PC-3 (cell line): ENCODE measurements at places on chromosomes 12 and 14.

- H3K4me3 ChIP-seq: no peak overlapping the region
- no peaks in the 10 kb centered on the region for H3K27me3 ChIP-seq
- no peak overlapping the region for H3K27ac ChIP-seq
- H3K4me1 ChIP-seq: peaks cover 4% of the 10 kb centered on the region; the same call in 1 of the 2 replicates
- peak; percentile 54 for DNase-seq
Measured at GRCh38 chr12:99284161-99284560, 363.4 kb upstream of the GARIN6 start.

DNA sequence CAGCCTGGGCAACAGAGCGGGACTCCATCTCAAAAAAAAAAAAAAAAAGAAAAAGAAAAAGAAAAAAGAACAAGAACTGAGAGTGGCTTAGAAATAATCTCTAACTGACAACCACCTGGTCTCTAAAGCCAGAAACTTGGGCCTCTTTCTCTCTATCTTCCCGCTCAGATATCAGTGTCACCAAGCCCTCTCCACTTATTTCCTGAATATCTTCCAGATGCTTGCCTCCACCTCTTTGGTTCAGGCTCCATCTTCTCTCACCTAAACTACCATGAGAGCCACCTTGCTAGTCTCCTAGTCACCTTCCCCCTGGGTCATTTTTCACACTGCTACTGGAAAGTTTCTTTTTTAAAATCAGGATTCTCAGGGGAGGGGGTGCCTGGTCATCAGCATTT, 1.8 kb upstream of the TM9SF1 start:
- H3K4me3 ChIP-seq: 0 out of 2 replicates have a peak overlapping the region, but pooled peaks have one; percentile 86
- H3K27me3 ChIP-seq: no peaks in the 10 kb centered on the region
- H3K27ac ChIP-seq: no peak overlapping the region

DNA sequence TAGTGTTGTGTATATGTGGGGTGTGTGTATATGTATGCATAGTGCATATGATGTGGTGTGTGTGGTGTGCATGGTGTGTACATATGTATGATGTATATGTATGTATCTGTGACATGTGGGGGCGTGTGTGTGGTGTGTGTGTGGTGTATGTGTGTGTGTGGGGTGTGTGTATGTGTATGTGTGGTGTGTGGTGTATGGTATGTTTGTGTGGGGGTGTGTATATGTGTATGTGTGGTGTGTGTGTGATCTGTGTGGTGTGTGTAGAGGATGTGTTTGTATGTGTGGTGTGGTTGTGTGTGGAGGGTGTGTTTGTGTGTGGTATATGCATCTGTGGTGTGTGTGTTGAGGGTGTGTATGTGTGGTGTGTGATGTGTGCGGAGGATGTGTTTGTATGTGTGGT, 61.6 kb downstream of the CLMN start:
- no peak overlapping the region for H3K4me3 ChIP-seq
- H3K4me1 ChIP-seq: peaks cover 23% of the 10 kb centered on the region
- H3K27me3 ChIP-seq: no peaks in the 10 kb centered on the region
- no peak overlapping the region for H3K27ac ChIP-seq

DNA sequence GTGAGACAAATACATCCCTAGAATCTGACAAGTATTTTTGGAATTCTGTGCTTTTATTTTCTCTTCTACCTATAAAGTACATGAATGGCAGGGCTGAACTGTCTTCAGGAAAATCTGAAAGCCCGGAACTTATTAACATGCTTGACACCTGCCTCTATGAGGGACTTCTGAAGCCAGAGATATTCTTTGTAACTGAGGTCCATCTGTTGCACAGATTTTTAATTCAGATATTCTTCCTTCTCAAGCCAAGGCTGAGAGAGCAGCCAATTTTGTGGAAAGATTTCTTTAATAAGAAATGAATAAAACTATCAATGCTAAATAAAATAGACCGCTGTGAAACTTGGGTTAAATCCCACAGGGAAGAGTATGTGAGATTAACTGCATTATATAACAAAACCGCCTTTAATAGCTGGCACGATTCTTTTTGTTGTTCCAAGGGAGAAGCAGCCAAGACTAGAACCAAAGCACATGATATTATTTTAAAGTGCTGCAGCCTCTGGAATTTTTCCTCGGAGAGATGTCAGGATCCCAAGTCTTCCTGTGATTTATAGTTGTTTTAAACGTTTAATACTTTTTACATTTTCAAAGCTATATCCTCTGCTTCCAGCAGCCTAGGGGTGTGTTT, 148.9 kb downstream of the CRADD start:
- H3K36me3 ChIP-seq: no peaks in the 10 kb centered on the region
- H3K27ac ChIP-seq: no peak overlapping the region
- H3K4me1 ChIP-seq: peaks cover 10% of the 10 kb centered on the region; the same call in 1 of the 2 replicates
- H3K27me3 ChIP-seq: no peaks in the 10 kb centered on the region

DNA sequence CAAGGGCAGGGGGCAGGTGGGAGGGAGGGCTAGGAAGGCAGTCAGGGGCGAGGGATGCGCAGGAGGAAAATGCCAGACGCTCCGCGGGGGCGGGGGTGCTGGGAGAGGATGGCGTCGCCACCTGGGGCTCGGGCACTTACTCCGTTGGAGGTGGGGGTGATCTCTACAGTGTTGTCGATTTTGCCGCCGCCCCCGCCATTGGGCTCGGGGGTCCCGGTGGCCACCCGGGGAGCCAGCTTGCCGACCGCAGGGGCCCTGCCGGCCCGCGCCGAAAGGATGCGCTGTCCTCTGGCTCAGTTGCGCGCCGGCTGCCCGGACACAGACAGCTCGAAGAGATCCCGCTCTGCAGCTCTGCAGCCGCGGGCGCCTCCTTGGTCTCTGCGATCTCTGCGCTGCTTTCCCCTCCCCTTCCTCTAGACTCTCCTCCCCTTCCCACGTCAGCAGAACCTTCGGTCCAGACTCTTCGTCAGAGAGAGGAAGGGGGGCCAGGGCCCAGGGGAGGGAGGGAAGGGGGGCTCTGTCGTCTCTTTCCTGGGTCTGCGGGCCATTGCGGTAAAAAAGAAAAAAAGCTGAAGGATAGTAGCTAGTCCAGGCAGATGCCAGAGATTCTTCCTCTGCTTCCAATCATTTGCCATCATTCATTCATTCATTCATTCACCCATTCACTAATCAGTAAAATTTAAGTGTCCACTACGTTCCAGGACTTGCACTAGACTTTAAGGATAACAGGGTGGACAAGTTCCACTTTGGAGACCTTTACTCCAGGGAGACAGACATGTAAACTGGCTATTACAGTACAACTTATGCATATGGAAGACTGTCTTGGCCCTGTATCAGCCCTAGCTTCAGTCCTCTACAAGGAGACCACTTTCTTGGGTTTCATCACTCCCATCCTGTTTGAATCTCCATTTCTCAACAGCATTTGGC, at the start of gene SLC22A17:
TSS of gene SLC22A17 (minus strand) at position 382 of the 927 bp plus-strand sequence.
- no peaks in the 10 kb centered on the region for H3K4me1 ChIP-seq
- H3K27me3 ChIP-seq: peaks cover 48% of the 10 kb centered on the region
- H3K36me3 ChIP-seq: no peaks in the 10 kb centered on the region
- no peak within 1 kb of the TSS for H3K27ac ChIP-seq
- peak; percentile 72 for DNase-seq

DNA sequence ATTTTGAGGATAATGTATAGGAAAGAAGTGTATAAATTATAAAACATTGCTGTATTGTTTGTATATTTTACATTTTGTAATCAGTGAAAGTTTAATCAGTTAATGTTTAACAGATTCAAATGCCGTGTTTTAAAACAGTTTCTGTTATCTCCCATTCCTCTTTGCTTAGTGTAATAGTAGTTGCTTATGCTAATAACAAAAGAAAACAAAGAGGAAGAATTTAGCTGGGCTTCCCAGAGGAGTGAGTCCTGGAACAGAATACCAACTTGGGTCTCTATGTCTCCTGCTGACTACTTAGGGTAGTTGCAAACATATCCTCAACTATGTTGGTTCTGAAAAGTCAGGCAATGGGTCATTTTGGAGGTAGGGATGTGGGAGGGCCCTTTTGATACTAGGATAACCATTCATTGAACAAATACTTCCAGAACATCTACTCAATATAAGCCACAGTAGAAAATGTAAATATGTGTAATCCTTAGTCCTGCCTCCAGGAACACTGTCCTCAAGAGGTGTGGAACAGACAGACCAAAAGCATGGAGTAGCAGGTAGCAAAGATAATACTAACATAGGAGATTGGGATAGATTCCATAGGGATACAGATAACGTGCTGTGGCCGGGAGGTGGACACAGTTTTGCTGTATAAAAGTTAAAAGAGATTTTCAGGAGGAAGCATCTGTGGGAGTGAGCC, 36.1 kb upstream of the EVL start:
- no peaks in the 10 kb centered on the region for H3K36me3 ChIP-seq
- H3K4me1 ChIP-seq: peaks cover 48% of the 10 kb centered on the region
- H3K27ac ChIP-seq: no peak overlapping the region
- H3K27me3 ChIP-seq: no peaks in the 10 kb centered on the region

GRCh38 chr14:89226801-89227495, 190.1 kb downstream of the FOXN3 start:
- no peaks in the 10 kb centered on the region for H3K36me3 ChIP-seq
- no peak overlapping the region for H3K4me3 ChIP-seq
- no peaks in the 10 kb centered on the region for H3K27me3 ChIP-seq
- H3K4me1 ChIP-seq: no peaks in the 10 kb centered on the region
- DNase-seq: no peak

DNA sequence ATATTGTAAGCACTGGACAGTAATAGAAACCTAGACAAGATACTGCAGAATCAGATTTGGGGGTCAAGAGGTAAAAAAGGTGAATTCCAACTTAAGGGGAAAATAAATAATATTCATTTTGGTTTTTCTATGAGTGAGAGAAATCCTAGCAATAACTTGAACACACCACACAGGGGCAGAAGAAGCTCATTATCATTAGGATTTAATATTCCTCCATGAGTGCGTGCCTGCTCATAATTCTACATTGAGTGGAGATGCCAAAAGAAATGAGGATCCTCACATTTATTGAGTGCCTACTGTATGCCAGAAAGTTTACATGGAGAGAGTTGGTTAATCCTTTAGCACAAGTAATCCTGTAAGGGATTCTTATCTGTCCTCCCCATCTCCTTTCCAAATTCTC, 40.5 kb upstream of the C14orf132 start:
- H3K4me3 ChIP-seq: no peak overlapping the region
- peak; percentile 33 for DNase-seq
- H3K27ac ChIP-seq: no peak overlapping the region
- no peaks in the 10 kb centered on the region for H3K4me1 ChIP-seq

DNA sequence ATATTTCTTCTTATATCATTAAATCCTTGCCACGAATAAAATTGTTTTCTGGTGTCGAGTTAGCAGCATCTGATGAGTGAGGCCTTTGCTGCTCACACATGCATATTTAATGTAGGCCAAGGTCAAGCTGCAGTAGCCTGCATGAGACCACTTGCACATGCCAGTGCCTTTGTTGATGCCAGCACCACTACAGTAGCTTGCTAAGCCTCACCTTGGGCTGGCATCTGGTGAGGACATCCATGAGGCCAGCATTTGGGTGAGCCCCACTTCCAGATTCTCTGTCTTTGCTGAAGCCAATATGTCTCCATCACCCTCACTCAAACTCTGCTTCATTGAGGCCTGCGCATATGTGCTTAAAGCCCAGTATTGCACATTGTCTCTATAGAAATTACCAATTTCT, 8.0 kb downstream of the CCDC59 start:
- no peaks in the 10 kb centered on the region for H3K27me3 ChIP-seq
- H3K4me1 ChIP-seq: no peaks in the 10 kb centered on the region
- peaks cover 30% of the 10 kb centered on the region for H3K36me3 ChIP-seq
- no peak for DNase-seq

DNA sequence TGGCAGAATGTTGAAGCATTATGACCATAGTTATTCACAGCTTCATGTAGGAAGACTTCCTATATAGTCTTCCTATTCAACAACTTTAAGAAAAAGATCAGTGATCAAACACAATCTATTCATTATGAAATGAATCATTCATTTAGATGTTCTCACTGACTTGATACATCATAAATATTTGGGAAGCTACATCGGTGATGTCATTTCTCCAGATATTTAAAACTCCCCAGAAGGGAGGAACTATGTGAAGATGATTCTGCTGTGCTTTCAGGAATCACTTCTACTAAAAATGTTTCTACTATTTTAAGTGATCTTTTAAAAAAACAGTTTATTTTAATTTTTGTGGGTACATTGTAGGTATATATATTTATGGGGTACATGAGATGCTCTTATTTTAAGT, 316.4 kb downstream of the BCAT1 start:
- no peaks in the 10 kb centered on the region for H3K4me1 ChIP-seq
- H3K27me3 ChIP-seq: no peaks in the 10 kb centered on the region
- no peak for DNase-seq
- no peak overlapping the region for H3K4me3 ChIP-seq
- no peaks in the 10 kb centered on the region for H3K36me3 ChIP-seq
- no peak overlapping the region for H3K27ac ChIP-seq

GRCh38 chr14:25400607-25401206, 350.8 kb upstream of the STXBP6 start:
- H3K27me3 ChIP-seq: no peaks in the 10 kb centered on the region
- no peak overlapping the region for H3K27ac ChIP-seq
- no peaks in the 10 kb centered on the region for H3K36me3 ChIP-seq
- DNase-seq: peak; percentile 64
- no peak overlapping the region for H3K4me3 ChIP-seq

DNA sequence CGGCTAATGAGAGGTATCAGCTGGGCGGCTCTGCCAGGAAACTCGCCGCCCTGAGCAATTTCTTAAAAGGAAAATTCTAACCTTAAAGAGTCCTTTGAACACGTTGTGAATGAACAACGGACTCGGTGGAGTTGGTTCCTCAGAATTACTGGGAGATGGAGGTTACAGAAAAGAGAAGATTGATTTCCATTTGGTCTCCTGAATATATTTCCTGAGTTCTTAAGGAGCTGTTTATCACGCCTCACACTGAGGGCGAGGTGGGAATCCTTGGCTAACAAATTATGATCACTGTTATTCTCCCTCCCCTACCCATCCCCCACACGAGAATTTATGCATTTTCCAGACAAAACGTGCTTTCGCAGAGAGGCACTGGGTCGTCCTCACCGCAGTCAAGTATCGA, 194.5 kb upstream of the C14orf180 start:
- no peaks in the 10 kb centered on the region for H3K4me1 ChIP-seq
- no peak overlapping the region for H3K4me3 ChIP-seq
- H3K27ac ChIP-seq: no peak overlapping the region

GRCh38 chr12:130677957-130678558, 38.0 kb downstream of the RIMBP2 start:
- H3K36me3 ChIP-seq: no peaks in the 10 kb centered on the region
- H3K4me1 ChIP-seq: no peaks in the 10 kb centered on the region
- DNase-seq: no peak
- no peaks in the 10 kb centered on the region for H3K27me3 ChIP-seq
- no peak overlapping the region for H3K4me3 ChIP-seq

GRCh38 chr14:95204705-95205104, 47.4 kb upstream of the DICER1 start:
- no peaks in the 10 kb centered on the region for H3K36me3 ChIP-seq
- no peak overlapping the region for H3K27ac ChIP-seq
- no peak overlapping the region for H3K4me3 ChIP-seq
- no peaks in the 10 kb centered on the region for H3K4me1 ChIP-seq
- no peaks in the 10 kb centered on the region for H3K27me3 ChIP-seq

GRCh38 chr14:38989922-38990546, 113.0 kb downstream of the SEC23A start:
- no peak overlapping the region for H3K4me3 ChIP-seq
- H3K27ac ChIP-seq: no peak overlapping the region
- no peaks in the 10 kb centered on the region for H3K4me1 ChIP-seq
- H3K27me3 ChIP-seq: no peaks in the 10 kb centered on the region

- no peaks in the 10 kb centered on the region; the same call in 1 of the 2 replicates for H3K36me3 ChIP-seq
- H3K4me1 ChIP-seq: no peaks in the 10 kb centered on the region
- H3K27ac ChIP-seq: no peak overlapping the region
- H3K4me3 ChIP-seq: no peak overlapping the region
- H3K27me3 ChIP-seq: no peaks in the 10 kb centered on the region
Measured at GRCh38 chr14:62103464-62103863, 341.2 kb downstream of the SNAPC1 start.
